ENCODE measurements at places on chromosomes 1 and 21.

GRCh38 chr1:85258536-85259117 lies 835 bp downstream of the C1orf52 start:
- DNase-seq = no peak

- no peak for DNase-seq
Measured at GRCh38 chr1:232635778-232636356, 5.9 kb upstream of the SIPA1L2 start.

DNA sequence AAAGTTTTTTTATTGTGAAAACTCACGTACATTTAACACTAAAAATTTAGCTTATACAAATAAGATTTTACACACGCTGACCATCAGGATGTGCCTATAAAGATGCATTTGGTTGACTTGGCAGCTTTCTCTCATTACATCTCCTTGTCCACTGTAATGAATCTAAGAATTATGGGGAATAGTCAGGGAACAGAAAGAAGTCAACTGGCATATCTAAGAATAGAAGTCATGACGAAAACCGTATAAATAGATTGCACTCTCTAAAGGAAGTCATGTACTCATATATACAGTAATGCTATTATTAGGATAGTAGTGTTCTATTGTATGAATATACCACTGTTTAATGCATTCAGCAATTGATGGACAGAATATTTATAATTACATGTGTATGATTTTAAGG lies 575.8 kb upstream of the B3GALT2 start:
- DNase-seq = no peak

DNA sequence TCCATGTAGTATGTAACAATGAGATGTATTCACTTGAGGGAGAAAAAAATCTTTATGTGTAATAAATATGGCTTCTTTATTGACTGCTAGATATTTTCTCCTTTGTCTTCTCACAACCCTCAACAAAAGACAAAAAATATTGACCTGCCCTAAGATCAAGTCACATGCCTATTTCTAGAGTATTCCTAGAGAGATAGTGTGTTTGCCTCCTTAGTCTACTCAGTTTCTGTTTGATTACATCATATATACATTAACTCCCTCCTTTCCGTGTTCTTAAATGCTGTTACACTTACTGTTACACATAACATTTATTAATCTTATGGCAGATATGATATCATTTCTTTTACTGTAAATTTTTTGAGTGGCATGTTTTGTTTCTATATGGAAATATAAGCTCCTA lies 281.6 kb upstream of the RGS18 start:
- no peak for DNase-seq

DNA sequence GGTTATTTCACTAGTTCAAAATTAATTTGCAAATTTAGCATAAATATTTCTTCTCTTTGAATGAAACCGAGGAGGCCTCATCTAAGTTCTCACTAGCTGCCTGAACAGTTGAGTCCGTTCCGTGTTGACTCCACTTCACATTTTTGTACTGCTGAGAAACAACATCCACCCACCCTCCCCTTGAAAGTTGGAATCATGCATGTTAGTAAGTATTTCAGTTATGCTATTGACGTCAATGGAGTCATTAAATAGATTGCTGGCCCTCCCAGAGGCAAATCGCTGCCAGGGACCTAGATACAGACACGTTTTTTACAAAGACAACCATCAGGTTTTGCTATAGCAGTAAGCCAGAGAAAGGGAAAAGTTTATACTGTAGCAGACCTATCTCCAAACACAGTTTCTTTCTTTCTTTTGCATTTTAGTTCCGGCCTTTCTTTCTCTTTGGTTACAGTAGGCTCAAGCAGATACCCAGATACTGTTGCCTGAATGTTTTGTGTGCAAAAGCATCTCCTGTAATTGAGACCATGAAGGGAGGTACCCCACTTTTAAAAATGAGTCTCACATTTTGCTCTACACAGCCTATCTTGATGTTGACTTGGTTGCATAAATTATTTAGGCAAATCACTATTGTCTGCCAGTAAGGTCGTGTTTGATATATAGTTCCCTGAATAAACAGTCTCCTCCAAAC lies 262.6 kb upstream of the SGIP1 start:
- peak; percentile 45 for DNase-seq

DNA sequence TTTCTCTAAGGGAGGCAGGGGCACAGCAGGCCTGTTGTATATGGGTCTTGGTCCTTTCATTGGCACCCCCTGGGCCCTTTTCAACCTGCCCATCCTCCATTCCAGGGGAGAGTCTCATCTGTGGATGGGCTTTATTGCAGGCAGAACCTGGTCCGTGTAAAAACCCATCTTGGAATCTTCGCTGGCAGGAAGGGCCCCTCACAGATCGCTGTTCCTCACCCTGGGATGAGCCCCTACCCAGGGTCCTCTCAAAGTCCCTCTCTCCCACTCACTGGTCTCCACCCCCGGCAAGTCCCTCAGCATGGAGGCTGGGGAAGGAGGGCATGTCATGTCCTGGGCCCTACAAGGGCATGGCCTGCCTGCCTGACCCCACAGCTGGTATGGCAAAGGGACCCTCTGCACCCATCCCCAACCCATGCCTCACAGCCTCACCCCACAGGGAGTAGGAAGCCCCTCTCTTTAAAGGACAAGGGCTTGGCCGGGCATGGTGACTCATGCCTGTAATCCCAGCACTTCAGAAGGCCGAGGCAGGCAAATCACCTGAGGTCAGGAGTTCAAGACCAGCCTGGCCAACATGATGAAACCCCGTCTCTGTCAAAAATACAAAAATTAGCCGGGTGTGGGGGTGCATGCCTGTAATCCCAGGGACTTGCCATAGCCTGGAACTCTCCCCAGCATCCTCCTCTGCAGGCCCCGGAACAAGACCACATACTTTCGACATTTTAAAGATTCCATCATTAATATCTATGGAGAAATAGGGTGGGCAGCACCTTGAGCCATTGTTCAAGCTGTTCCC lies 13.2 kb upstream of the CDA start:
- no peak for DNase-seq

- DNase-seq = no peak
Measured at GRCh38 chr1:169201084-169201619, 94.7 kb downstream of the ATP1B1 start.

DNA sequence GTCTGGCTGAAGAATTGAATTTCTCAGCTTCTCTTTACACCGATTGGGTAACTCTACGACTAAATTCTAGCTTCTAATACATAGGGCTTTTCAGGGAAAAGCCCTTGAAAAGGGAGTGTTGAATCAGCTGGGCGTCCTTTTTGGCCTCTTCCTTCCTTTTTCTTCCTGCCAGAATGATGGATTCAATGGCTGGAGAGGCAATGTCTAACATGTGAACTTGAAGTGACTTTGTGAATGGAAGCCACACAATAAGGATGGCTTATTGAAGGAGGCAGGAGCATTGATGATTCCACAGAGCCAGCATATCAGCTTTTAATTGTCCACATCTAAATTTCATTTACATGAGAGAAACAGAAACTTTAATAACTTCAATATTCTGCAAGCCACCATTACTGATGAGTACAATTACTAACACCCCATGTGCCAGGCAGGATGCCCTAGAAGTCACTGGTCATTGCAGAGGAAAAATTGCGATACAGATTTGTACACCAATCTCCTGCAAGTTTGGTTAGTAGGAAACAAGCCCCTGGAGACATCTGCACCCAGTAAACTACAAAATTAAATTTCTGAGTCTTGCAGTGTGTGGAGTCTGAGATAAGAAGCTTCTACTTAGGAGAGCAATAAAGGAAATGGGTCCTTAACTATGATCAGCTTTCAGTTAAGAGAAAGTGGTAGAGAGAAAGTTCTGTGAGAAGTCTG lies 56.1 kb downstream of the STYXL2 start:
- DNase-seq = no peak

DNA sequence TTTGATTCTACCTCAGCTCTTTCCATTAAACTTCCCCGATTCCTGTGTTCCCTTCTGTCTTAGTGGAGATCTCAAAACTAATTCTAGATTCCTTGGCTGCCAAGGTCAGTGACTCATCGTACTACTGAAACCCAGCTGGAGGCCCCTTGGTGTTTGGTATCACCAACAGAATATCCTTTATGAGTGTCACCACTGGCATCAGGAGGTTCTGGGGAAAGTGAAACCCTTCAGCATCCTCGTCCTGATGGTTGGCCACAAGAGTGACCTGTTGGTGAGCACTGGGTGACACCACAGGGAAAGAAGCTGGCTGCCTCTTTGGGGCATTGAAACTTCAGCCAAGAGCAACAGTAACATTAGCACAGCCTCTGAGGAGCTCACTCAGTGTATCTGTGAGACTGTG lies 9.6 kb downstream of the RAB42 start:
- DNase-seq = no peak

DNA sequence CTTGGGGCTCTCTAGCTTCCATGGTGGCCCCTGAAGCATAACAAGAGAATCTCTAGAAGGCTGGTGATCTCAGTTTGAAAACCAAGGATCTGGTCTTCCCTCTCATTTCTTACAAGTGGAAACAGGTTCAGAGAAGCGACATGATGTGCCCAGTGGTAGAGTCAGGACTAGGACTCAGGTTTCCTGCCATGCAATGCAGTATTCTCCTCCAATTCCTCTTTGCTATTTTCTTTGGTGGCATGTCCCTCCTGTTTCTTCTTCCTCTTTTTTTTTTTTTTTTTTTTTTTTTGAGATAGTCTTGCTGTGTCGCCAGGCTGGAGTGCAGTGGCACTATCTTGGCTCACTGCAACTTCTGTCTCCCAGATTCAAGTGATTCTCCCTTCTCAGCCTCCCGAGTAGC lies 195.6 kb upstream of the C1orf105 start:
- DNase-seq = no peak

GRCh38 chr1:156476501-156477298 lies 23.9 kb downstream of the MEF2D start:
- DNase-seq = peak; percentile 70

DNA sequence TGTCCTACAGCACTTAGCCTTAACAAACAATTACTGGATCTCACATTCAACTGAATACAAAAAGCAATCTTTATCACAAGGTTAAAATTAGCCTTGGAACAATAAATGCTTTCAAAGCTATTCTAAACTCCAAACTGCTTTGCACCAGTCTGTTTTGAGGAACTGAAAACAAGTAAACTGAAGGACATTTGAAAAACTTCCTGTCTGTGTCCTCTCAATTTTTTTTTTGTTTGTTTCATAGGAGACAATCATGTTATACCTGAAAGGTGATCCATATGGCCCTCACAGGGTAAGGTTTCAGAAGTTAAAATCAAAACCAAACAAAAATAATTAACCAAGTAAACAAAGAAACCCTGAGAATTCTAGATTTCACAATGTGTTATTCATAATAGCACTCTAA lies 459.1 kb downstream of the DPYD start:
- no peak for DNase-seq

- DNase-seq = no peak
Measured at GRCh38 chr1:44655609-44656008, 18.7 kb downstream of the TMEM53 start.

- DNase-seq = no peak
Measured at GRCh38 chr1:21298981-21299391, 8.7 kb upstream of the ECE1 start.

GRCh38 chr1:187517546-187517945 lies 688.8 kb downstream of the PLA2G4A start:
- no peak for DNase-seq

DNA sequence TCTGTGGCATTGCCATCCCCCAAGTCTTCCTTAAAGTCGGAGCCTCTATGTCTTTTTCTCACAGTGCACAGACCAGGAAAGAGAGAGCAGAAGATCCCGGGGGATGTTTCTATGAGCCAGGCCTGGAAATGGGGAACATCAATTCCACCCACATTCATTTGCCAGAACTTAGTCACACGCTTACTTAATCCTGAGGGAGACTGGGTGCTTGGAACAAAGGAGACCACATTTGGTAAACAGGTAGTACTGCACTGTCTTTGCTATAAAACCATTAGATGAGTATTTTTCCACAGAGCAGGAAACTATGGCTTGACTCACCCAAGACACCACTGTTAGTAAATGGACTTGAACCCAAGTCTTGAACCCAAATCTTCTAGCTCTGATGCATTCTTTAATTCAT lies 60.7 kb upstream of the CTTNBP2NL start:
- DNase-seq = no peak

GRCh38 chr1:67005068-67005467 lies 48.9 kb downstream of the SLC35D1 start:
- DNase-seq = no peak

GRCh38 chr1:204814166-204814884 lies 56.3 kb upstream of the NFASC start:
- DNase-seq = no peak

DNA sequence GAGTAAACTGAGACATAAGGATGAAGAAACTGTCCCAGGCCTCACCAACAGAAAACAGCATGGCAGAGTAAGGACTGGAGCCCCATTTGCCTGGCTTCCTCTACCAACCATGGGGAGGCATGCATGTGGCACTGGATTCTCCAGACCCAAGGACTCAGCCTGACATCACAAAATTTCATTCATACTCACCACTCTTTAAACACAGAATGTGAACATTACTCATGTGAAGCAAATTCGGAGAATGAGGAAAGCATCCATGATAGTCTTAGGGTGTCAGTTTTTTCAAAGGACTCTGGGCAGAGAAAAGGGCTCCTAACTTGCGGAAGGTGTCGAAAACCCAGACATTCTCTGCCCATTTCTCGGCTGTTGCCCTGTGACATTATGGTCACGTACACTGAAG lies 83.9 kb downstream of the PCNX2 start:
- no peak for DNase-seq

GRCh38 chr21:33088384-33088783 lies 18.4 kb downstream of the OLIG1 start:
- no peak for DNase-seq

DNA sequence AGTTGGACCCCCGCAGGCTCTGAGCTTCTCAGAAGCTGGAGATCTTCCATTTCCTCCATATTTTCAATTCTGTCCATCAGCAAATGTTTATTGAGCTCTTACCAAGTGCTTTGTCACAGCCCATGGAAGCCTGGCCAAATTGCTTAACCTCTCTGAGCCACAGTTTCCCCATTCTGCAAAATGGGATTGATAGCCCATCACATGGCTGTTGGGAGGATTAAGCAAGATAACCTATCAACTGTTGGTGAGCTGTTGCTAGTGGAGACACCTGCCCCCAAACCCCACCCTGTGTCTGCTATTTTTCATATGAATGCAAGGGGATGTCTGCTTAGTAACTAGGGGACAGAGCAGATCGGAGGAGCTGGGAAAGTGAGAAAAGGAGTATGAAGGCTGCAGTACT lies 38.3 kb downstream of the CD34 start:
- no peak for DNase-seq

DNA sequence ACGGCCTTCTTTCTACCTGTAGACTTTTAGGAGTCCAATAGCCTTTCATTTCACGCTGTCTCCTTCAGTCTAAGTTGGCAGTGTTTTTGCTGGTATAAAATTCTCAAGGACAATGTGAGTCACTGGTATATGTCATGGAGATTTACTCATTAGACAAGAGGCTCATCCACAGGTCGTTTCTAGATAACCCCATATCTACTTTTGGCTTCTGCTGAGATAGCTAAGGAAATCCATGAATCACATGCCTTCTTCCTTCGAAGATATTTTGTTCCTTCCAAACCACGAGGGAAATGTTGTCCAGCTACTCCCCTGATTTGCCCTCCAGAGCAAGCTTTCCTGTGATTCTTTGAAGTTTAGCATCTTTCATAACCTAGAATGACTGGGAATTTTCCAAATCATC lies 38.5 kb upstream of the KCNK1 start:
- no peak for DNase-seq

- DNase-seq = no peak
Measured at GRCh38 chr1:239321877-239322276, 64.5 kb upstream of the CHRM3 start.

All from activated naive CD8-positive, alpha-beta T cell treated with anti-CD3 and anti-CD28 coated beads, Interleukin-2, amount 50 U/mL, for 24 hours (primary cell).